Stimulated activated CD8-positive, alpha-beta memory T cell treated with anti-CD3 and anti-CD28 coated beads, Interleukin-4, amount 100 ng/mL, for 1 hour (primary cell): ENCODE measurements at places on chromosomes 4 and X.

GRCh38 chr4:87057835-87058355, 123.1 kb downstream of the AFF1 start:
- DNase-seq = no peak

DNA sequence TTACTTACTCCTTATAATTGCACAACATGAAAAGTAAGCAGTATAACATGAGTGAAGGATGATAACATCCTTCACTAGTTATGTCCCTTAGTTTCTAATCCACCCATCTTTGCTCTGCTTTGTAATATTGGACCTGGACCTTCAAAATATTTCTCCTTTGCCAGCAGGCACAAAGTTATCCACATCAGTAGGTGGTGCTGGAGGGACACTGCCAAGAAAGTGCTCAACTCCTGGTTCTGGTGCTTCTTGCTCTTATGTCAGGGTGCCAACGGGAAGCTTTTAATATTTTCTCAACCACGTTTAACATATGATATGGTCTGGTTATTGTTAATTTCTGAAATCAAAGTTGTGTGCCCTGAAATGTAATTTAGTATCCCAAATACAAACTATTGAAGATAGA, 49.1 kb downstream of the TMEM165 start:
- no peak for DNase-seq

DNA sequence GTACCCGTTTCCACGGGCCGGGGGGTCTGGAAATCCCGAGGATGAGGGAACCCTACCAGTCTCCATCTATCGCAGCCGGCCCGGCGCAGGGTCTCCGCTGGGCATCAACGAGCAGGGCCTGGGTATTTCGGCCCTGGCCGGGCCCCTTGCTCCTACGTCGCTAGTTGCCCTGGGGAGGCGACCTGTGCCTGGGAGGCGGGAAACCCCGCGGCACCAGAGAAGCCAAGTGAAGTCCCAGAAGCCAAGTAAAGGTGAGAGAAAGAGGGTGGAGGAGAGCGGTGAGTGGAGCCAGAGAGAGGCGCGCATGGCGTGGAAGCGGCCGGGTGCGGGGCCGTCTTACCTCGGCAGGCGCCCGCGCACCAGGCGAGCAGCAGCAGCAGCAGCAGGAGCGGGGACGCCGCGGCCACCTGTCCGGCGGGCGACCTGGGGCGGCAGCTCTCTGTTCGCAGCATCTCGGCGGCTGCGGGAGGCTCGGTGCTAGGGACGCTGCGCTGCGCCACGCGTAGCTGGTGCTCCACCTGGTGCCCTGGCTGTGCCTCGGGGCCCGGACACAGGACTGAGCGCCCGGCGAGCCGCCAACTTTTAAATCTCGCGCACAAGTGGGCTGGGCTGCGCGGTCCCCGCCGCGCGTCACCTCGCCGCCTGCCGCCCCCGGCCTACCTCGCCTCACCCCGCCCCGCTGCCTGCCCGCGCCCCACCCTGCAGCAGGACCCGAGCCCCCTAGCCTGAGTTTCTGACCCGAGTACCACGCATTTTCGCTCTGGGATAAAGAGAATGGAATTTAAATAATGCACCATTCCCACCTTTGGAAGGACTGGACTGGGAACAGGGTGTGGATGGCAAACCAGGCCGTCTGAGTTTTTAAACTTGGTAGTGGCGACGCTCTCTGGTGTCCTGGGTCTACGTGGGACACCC, at the start of gene NMU:
NMU (minus strand) TSS at position 558 of the 915 bp plus-strand sequence; CDS start at position 452, 106 bp downstream.
- no peak for DNase-seq

- DNase-seq = no peak
These were observed 902.1 kb upstream of the LCORL start for GRCh38 chr4:18923496-18924161.

DNA sequence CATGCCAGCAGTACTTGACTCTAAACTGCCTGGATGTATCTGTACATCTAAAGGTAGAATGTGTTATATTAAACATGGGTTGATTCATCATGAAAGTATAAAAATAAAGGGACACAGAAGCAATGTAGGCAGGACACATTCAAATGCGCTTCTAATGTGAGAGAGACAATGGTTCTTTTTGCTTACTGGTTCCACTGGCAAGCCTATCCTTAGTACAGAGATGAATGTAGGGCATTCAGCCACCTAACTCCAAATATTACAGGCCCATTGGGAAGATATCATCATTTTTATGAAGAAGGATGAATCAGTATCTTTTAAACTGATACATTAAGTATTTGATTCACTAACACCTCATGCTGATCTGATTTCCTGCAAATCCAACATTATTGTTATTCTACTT, 18.0 kb downstream of the CDKL2 start:
- DNase-seq = no peak

- no peak for DNase-seq
These were observed 129.5 kb upstream of the PSAPL1 start for GRCh38 chr4:7564242-7564641.

GRCh38 chrX:154791939-154792338, 13.3 kb downstream of the MPP1 start:
- DNase-seq = no peak

GRCh38 chrX:31223817-31224216, 152.0 kb upstream of the FTHL17 start:
- DNase-seq = no peak

DNA sequence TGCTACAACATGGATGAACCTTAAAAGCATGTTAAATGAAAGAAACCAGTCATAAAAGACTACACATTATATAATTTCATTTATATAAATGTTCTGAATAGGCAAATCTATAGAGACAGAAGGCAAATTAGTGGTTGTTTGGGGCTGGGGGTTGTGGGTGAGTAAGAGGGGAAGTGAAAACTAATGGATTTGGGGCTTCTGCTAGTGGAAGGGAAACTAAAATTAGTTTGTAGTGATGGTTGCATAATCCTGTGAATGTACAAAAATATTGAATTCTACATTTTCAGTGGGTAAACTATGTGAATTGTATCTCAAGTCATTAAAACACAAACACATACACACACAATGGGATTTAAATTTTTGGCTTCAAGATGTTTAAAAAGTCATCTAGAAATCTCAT, 25.4 kb upstream of the LIMCH1 start:
- no peak for DNase-seq

GRCh38 chr4:24887881-24888430, 24.9 kb downstream of the CCDC149 start:
- no peak for DNase-seq

DNA sequence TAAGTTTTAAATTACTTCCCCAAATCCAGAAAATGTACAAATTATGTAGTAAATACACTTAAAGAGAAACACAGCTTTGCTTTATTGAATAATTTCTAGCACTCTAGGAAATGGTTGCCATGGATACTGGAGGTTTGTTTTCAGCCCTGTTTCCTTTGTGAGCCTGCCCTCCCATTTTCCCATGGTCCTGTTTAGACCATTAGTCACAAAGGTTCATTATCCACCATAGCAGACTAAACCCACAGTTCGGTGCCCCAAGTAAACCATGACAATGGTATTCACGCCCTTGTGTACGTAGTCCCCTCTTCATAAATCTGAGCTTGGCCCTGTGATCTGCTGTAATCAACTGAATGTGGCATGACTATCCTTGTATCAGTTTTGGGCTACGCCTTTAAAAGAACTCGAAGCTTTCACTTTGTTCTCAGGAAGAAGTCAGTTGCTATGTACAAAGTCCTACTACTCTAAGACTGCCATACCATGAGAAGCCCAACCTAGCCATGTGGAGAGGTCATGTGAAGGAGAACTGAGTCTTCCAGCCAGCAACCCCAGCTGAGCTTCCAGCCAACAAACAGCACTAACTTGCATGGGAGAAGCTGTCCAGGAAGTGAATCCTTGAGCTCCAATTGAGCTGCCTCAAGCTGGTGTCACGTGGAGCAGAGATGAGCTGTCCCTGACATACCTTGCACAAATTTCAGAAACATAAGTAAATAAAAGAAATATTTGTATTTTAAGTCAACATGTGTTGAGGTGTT, 300.4 kb downstream of the LDB2 start:
- DNase-seq = no peak

- DNase-seq = no peak
These were observed 448 bp downstream of the TLL1 start for GRCh38 chr4:165873298-165874071.
